ENCODE measurements at places on chromosomes 11 and 22.

DNA sequence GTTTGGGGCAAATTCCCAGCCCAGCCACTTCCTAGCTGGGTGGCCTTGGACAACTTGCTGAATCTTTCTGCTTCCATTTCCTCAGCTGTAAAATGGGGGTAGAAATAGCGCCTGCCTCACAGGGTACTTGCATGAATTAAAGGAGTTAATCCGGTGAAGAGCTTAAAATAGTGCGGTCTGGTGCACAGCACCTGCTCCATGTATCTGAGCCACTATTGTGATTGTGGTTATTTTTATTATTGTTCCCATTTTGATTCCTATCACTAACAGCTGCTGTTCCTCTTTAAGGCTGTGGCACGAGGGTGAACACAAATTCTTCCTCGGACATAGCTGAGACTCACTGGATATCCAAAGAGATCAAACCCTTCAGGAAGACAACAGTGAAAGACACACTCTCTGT is 46.9 kb upstream of the TP53I11 start:
- DNase-seq: no peak

- DNase-seq: no peak
These were observed 74.7 kb upstream of the PHF21B start for GRCh38 chr22:45084400-45084920.

GRCh38 chr11:62560566-62561103 is 13.1 kb downstream of the EEF1G start:
- DNase-seq: peak; percentile 72

DNA sequence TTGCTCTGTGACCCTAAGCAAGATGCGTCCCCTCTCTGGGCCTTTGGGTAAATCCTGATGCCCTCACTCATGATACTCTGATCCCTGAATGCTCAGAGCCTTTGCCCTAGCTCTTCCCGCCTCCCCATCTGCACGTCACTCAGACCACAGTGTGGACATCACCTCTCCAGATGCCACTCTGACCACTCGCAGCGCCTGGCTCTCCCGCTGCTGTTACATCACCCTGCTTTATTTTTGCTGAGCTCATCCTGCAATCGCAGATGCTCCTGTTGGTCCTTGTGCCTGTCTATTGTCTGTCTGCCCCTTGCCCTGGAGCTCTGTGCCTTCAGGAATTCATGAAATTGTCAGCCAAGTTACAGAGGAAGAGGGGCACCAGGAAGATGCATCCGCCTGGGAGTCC is 5.5 kb downstream of the OSM start:
- DNase-seq: no peak

DNA sequence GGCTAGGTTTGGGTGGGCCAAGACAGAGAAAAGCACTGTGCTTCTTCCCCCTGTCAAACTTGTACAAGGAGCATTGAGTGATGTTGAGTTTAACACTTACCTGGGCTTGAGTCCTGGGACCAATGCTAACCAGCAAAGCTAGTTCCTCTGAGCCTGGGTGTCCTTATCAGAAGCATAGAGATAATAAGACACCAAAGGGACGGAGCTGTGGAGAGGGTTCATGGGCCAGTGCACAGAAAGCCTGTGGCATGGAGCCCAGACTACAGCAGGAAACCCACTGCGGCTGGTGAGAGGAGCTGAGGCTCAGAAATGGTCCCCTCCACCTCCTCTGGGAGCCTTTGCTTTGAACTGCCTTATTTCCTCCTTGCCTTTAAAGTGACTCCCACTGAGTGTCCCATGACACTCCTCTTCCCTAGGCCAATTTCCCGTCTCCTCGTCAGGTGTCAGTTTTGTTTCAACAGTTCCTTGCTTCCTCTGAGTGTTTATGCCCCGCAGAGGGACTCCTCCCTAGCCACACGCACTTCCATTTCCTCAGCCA is 9.4 kb downstream of the SLCO2B1 start:
- no peak for DNase-seq

GRCh38 chr11:123057661-123058305 is 4.2 kb downstream of the HSPA8 start:
- DNase-seq: no peak

DNA sequence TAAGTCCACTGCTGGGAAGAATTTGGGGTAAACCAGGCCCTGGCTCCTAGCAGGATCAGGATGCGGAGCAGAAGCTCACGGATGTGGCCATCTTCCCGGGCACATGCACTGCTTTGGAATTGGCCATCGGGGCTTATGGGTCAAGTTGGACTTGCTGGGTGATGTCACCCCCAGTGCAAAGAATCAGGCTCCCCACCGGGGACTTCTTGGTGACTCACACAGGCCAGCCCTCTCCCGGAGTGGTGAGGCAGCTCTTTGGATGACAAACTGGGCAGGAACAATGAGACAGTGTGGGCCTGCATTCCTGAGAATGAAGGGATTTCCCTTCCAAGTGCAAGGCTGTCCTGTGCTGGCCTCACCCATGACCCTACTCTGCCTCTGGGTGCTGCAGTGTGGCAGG is 128.8 kb upstream of the ANO1 start:
- no peak for DNase-seq

DNA sequence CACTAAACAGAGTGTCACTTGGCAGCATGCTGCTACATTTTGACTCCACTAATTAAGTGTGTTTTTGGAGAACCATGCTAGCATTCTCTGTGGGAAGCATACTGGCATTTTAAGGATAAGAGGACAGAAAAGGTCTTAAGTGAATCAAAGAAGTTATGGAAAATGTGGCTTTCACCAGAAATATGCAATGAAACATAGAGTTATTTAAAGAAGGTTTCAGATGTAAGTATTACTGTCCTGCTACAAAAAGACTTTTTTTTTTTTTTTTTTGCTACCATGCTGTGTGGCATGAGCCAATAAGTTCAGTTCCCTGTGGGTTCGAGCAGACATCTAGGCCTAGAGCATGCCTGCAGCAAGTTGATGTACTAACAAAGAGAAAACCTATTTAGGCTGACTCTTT is 187.6 kb downstream of the MSANTD4 start:
- no peak for DNase-seq

DNA sequence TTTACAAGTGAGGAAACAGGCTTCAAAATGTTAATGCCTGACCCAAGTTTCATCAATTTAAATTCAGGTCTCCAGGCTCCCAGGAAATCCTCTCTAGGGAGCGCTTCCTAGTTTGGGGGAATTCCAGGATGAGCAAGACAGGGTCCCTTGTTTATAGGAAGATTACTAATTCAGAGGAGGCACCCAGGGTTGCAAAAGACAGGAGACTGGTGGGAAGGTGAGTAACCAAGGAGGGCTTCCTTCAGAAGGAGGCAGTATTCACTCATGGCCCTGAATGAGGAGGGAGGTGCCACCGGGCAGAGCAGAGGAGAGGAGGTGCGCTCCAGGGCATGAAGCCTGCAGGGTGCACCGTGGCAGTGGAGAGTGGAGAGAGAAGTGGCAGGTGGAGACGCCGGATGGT is 1.6 kb downstream of the TMEM132A start:
- DNase-seq: no peak

- DNase-seq: no peak
These were observed at the start of gene PCF11 for GRCh38 chr11:83156996-83157593. PCF11 (plus strand) TSS chr11:83157131; CDS start chr11:83157440, 309 bp downstream.

DNA sequence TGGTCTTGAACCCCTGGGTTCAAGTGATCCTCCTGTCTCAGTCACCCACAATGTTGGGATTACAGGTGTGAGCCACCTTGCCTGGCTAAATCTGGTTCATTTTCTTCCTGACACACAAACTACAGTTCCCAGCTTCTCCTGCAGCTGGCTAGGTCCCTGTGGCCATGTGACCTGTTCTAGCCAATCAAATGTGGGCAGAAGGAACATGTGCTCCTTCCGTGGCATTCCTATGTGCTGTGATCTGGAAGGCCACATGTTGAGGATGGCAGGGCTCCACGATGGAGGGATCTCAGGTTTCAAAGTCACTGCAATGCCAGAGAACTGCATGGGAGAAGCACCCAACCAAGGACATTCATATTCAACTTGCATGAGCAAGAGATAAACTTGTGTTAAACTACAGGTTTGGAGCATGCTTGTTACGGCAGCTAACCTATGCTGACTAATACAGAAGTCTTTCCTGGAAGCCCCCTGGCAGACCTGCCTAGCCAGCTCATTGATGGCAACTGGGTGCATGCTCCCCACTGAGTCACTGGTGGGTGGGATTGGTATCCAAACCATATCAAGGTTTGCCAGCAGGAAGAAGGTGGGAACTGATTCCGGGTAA is 86.0 kb downstream of the RPS6KA4 start:
- no peak for DNase-seq

GRCh38 chr11:124890683-124891372 is 6.8 kb downstream of the ROBO4 start:
- no peak for DNase-seq

DNA sequence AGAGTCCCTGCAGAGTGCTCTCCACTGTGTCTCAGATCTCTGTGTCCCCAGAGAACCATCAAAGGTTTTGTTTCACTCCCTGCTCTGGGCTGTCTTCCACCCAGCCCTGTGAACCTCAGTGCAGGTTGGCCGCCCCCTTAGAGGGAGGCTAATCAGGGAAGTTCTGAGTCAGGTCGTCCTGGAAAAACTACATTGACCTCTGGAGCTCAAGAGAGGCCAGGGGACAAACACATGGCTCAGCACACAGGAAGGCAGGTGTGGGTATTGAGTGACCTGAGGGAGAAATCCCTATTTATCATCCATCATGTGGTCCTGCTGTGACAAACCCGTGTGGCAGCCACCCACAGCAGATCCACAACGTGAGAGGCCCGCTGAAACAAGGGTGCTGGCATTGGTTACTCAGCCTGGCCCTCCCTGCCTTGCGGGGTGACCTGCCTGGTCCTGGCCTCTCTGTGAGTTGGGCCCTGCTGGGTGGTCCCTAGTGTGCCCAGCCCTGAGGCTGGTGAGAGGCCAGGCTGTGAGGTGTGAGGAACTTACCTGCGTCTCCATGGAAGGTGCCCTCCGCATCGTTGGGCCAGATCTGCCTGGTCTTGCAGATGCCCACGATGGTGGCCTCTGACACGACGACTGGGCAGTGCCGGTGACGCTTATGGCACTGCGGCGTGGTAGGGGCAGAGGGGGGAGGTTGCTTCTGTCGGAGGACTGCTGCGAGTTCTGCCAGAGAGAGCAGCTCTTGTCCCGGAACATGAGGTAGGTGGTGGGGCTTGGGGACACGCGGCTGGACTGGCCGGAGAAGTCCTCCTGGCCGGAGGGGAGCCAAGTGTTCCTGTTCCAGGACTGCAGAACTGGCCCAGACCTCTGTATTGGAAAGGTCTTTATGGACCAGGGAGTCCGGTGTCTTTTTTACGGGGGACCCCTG is 669 bp upstream of the BCR start:
- no peak for DNase-seq

DNA sequence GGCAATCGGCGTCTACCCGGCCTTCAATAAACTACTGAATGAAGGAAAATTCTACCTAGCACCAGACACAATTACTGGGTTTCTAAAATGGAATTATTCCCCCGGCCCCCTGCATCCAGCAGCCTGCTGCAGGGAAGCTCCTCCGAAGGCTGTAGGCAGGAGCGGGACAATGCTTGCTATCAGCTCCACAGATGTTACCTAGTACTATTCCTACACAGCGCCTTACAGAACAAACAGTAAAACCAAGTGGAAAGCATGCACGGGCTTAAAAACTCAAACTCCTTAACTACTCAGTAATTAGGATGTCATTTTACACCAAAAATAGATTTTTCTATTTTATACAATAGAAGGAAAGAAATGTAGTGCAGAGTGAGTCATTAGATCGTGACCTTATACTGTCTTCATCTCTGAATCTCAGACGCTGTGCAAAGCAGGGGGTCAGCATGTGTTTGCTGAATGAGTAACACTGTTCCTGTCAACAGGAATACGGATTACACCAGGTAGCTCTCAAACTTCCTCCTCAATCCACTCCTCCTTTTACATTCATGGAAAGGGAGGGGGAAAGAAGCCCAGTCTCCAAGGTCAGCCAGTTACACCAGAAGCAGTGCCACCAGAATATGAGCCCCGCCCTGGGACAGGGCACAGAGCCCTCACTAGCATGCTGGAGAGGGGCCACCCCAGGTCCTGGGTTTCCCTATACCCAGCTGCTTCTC is 74.9 kb downstream of the PACSIN2 start:
- DNase-seq: no peak

GRCh38 chr11:131609337-131609736 is 238.9 kb downstream of the NTM start:
- DNase-seq: no peak

- DNase-seq: no peak
These were observed 227.8 kb downstream of the BRD1 start for GRCh38 chr22:49599691-49600455.

DNA sequence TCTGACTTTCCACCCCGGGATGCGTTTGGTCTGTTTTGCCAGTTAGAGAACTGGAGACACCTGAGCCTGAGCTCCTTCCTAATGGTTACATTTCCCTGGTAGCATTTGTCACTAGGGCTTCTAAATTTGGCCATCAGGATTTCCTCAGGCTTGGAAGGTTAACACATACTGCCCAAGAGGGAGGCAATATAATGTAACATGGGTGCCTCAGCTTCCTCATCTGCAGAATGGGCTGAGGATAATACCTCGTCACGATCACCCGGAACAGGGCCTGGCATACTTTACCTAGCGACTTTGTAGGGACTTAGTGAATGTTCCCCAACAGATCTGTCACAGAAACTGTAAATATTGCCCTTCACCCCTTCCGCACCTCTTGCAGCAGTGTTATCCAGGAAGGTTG is 11.3 kb downstream of the IL17RA start:
- no peak for DNase-seq

- no peak for DNase-seq
These were observed 1374.7 kb upstream of the RAG2 start for GRCh38 chr11:37972691-37973090.

DNA sequence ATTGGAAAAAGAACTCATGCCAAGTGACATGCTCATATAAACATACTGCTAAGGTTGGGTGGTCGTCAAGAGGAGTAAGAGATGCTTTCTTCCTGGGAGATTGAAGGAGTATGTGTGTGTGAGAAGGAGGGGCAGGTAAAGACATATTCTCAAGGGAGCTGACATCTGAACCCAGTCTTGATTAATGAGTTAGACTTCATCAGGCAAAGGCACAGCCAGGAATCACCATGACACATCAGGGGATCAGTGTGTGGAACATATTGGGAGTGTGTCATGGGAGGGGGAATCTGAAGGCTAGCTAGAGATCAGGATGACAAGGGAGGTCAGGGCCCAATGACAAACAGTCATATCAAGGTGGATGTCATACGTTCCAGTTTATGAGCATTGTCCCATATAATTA is 14.9 kb downstream of the CNTF start:
- DNase-seq: no peak

DNA sequence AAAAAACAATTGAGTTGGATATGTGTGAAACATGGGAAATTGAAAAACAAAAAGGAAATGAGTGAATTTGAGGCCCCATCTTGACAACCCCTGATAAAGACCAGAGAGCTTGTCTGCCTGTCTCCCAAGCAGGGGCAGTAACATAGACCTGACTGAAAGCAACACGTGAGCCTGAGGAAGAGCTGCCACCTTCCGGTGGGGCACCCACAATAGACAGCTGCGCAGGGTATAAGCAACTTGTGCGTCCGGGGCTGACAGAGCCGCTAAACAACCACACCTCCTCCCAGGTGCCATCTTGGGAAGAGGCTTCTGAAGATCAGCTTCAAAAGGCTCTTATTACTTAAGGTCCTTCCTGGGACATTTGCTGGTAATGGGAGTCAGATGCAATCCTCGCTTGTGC is 166.8 kb downstream of the NTM start:
- DNase-seq: no peak

GRCh38 chr11:96207459-96208449 is 135.2 kb downstream of the MAML2 start:
- DNase-seq: no peak
